Activated effector memory CD4-positive, alpha-beta T cell treated with anti-CD3 and anti-CD28 coated beads, Interleukin-2, amount 50 U/mL, for 16 hours (primary cell): ENCODE measurements at places on chromosomes 1 and 21.

GRCh38 chr1:2212532-2213491 is 15.3 kb upstream of the SKI start:
- DNase-seq: peak; percentile 85

- no peak for DNase-seq
These were observed 18.8 kb downstream of the AGRN start for GRCh38 chr1:1038694-1039093.

DNA sequence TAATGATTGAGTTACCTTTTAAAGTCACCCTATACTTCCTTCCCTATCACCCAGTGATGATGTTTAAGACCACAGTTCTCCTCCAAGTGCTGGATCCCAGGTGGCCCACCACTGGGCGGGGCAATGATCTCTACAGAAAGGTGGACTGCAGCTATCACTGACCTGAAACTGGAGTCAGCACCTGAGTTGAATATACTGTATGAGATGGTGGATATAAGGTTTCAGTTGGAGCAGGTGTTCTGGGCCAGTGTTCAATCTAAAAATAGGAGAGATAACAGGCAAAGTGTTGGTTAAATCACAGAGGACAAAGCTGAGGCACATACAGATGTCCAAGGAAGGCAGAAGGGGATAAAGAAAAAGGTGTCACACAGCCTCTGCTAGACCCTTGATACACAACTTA is 96.6 kb downstream of the SIPA1L2 start:
- DNase-seq: no peak

DNA sequence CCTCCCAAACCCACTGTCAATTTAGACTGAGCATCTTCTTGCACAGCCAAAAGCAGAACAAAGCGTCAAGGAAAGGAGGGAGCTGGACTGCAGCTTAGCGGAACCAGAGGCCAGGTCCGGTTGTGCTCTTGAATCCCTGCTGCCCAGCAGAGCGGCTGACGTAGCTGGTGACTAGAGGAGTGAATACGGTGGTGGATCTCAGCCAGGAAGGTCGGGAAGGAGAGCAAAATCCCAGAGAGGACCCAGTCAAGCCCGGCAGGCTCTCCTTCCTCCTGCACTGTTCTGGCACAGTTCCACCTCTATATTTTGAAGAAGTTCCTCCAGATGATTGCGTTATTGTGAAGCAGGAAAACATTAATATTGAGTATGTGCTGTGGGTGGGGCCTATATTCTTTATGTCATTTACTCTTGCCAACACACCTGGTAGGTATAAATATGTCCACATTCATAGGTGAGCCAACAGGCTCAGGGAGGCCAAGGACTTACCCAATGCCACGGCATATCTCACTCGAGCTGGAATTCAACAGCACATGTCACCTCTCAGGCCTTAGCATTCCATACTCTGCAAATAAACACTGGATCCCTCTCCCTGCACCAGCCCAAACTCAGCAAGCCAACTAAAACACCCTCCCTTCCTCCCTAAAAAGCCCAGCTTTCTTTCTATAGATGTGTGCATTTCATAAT is 23.6 kb upstream of the ABCB10 start:
- no peak for DNase-seq

DNA sequence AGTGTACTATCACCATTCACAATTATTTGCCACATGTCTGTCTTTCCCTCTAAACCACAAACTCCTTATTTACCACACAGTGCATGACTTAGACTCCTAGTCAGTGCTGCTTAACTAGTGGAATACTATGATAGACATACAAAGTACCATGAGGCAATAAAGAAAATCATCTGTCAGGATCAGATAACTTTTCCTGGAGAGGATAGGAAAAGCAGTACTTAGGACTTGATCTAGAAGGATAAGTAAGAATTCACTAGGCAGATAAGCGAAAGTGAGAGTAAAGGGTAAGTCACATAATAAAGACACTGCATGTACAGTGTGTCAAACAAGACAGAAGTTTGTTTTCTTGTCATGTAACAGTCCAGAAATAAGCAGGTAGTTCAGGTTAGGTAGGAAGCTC is 21.2 kb upstream of the TSPAN1 start:
- DNase-seq: no peak

DNA sequence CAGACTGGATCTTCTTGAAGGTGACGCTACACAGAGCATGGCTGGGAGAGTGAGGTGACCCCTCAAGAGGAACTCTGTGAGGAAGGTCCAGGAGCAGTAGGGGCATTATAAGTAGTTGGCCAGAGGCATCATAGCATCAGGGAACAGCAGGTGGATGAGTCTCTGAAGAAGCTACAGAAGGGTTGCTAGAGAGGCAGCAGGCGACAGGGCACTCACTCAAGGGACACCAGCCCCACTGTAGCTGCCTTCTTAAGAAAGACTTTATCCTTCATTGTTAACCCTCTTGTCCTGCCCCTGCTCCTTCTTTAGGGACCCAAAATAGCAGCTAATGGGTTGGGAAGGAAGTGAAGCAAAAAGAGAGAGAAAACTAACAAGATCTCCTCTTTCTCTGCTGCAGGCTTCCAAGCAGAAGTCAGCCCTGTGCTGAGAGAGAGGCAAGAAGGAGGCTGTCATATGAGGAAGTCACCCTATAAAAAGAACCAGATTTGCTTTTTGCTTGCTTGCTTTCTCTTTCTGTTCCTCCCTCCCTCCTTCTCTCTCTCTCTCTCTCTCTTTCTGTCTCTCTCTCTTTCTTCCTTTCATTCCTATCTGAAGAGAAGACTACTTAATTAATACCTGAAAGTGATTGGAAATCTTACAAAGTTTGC is 7.7 kb upstream of the CD5L start:
- DNase-seq: no peak

- DNase-seq: no peak
These were observed 32.2 kb downstream of the RNF220 start for GRCh38 chr1:44437107-44437716.

DNA sequence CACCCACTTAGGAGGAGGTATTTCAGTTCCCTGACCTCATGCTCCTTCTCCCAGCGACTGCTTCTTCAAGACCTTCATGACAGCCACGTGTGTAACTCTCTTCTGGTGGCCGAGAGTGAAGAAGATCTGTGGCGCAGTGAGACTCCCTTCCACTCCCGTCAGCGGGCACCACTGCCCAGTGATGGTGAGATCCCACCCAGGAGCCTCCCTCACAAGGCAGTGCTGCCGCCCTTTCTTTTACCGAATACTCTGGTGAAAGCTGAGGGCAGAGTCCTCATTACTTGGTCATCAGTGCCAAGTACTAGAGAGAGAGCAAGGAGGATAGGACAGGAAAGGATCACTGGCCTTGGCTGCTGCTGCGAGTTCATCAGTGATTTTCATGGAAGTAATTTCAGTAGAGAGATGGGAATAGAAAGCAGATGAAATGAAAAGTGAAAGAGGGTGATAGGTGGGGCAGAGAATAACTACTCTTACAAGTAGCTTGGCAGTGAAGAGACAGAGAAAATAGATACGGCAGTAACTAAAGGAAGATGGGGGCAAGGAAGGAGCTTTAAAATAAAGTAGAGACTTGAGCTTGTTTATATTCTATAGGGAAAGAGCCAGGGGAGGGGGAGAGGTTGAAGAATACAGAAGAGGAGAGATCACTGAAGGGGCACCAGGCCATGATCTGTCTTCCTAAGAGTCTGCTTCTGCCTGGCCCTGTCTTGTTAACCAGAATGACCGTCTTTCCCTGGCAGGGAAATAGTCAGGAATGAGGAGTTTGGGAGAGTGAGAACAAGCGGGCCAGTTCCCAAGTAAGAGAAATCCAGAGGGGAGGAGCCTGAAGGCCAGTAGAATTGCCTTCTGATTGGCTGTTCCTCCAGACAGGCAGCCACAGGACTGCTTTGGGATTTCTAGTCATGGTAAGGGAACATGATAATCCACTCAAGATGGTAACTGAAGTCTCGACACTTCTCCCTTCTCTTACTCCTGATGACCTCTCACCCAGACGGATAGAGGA is 18.3 kb downstream of the HYI start:
- peak; percentile 42 for DNase-seq

- DNase-seq: no peak
These were observed 489.3 kb upstream of the RUNX1 start for GRCh38 chr21:35538386-35538785.

DNA sequence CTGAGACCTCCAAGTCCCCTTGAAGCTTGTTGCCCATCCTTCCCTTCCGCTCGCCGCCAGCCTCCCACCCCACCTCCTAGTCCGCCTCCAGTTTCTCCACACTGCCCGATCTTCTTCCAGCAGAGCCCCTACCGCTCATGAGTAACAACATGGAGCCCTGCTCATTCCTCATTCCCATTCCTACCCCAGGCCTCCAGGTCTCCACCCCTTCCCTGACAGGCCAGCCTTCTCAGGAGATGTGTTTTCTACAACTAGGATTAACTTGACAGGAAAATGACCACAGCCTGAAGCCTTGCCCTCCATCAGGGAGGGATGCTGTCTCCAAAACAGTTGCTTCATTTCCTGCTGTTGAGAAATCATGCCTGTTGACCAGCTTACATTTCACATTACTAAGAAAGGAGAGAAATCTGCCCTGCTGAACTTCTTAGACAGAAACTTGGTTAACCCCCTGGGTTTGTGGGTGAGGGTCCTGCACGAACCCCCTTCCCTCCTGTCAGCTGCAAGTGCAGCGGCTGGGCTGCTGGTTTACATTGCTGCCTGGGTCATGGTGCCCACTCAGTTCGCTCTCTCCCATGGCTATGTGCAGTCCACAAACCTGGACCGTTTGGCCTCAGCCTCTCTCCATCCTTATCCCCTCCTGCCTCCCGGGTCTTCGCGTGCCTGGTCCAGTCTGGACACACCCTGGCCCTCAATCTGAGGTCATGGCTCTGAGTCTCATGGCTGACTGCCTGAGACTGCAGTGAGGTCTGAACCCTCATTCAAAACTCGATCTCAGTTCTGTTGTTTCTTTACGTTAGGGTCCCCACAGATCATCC is 16.1 kb upstream of the CHI3L1 start:
- peak; percentile 4 for DNase-seq

DNA sequence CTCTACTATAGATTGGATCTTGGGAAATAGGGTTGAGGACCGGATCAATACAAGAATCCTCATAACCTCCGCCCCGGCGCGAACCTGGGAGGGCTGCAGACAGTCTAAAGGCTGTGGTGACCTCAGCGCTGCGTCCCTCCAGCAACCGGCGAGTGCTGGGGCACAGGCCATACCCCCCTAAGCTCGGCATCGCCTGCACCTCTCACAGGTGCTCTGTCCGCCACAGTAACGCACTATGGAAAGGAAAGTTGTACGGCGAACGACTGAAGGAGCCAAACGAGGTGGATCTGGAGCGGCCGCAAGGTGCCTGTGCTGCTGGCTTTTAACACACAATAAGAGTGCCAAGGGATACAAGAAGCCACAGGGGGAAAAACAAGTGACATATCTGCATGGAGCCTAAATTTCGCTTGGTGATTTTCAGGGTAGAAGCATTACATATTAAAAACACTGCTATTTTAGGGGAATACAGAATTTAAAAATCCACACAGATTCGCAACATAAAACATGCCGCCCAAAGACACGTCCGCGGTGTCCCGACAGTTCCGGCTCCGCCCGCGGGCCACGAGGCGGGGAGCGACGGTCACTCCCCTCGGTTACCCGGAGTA is 1.4 kb upstream of the RBM15 start:
- peak; percentile 78 for DNase-seq

GRCh38 chr1:216153130-216153529 is 270.1 kb downstream of the USH2A start:
- DNase-seq: no peak

DNA sequence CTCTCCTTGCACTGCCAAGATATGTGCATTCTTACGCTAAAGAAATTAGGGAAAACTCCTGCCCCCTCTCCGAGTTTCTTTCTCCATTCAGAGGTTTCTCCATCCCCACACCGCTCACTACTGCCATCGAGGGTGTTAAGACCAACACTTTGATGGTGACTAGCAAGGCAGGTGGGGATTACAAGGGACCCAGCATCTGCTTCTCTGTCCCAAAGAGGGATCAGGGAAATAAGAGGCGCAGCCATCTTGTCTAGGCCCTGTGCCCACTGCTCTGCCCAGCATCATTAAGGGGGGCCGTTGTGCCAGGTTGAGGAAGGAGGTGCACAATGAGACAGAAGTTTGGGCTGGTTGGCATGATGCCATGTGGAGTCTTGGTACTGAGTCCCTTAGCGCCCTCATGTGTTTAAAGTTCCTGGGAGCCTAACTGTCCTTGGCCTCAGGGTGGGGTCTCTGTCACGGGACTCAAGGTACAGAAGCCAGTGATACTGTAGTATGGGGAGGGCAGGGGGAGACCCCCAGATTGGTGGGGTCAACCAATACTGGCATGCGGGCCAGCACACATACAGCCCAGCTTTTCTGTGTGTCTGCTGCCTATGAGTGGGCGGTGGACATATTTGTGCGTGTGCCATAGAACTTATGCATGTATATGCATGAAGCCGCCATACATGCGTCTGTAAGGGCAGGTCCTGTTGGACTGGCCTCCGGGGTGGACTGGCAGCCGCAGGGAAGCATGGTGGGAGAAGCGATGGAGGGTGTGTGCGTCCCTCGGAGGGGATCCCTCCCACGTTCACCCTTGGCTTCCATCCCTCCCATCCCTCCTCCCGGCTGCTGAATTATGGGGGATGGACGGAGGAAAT is 5.5 kb downstream of the EFNA3 start:
- DNase-seq: peak; percentile 68

DNA sequence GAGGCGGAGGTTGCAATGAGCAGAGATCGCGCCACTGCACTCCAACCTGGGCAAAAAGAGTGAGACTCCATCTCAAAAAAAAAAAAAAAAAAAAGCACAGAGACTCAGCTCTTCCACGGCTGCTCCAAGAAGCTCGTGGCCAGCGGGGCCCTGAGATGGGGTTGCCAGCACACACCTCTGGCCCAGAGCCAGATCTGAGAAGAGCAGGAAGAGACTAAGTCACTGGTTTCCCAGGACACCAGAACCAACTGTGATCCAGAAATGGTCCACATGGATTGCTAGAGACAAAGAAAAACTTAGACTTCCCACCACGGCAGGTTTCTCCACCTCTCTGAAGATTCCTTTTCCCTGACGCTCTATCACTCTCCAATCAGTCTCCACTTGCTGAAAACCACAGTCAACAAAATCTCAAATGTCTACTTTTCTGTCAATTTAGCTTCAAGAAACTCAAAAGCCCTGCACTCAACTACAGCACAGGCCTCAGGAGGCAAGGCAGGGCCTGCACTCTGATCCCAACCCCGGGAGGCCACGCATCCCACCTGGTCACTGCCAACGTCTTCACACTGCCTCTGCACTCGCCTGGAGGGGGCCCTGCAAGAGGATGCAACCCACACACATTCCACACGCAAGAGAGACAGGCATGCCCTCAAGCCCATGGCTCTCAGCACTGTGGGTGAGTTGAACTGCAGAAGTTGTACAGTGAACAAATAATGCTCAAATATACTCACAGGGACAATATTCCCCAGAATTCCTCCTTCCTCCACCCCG is 79.0 kb downstream of the NPHP4 start:
- no peak for DNase-seq

DNA sequence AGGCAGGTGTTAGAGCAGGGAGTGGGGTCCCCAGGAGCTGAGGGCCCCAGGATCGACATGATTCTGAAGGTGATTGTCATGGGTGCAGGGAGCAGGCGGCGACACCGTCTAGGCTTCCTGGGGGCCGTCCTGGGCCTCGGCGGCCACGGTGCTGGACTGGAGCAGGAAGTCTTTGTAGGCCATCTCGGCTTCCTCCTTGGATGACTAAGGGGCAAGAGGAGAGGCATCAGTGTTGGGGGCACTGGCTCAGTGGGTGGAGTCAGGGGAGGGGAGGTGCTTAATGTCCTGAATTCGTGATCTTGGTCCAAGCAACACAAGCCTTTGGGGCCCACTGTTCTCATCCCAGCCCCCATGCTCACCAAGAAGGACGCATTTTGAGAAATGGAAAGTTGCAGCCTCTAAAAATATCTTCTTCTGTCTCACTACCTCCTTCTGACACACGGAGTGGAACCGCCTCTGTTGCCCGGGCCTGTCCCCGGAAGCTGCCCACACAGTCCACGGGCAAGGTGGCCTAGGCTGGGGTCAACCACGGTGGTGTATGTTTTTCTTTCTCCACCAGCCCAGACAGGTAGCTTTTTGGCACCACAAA is 8.6 kb upstream of the FCMR start:
- peak; percentile 72 for DNase-seq
